ENCODE measurements at places on chromosomes 7 and 10. TPM values are rescaled to one million over a fixed set of nuclear protein-coding genes. Genes with fewer than 3 reads are reported as not detected.

Gene ARHGAP19
- 11.6 TPM for total RNA-seq

Gene NODAL
- 0.23 TPM for total RNA-seq

Gene NUTM2D
- 1.9 TPM for total RNA-seq

Gene MYL10
- not detected for total RNA-seq

Gene STOX1
- total RNA-seq: not detected

Gene ADCK2
- 17.7 TPM for total RNA-seq

Gene PPP1R9A
- total RNA-seq: not detected

Gene CHRM2
- total RNA-seq: not detected

Gene NPFFR1
- total RNA-seq: not detected

Gene ZRANB1
- 10.1 TPM for total RNA-seq

Gene ZPBP
- not detected for total RNA-seq

Gene MEOX2
- total RNA-seq: not detected

Gene SPDYE17
- not detected for total RNA-seq

Gene FAM221A
- total RNA-seq: 0.08 TPM

Gene TMEM213
- total RNA-seq: not detected

Gene SEMA3C
- total RNA-seq: 111 TPM

Gene LEP
- total RNA-seq: 0.04 TPM

Gene LBX1
- not detected for total RNA-seq

Gene PIK3CG
- not detected for total RNA-seq

Measured in hair follicular keratinocyte (primary cell).